NCI-H1105 (cell line): ENCODE measurements at places on chromosomes 6 and 20.
A peak's percentile ranks its signal among the peaks of the same experiment; 100 is the strongest.

DNA sequence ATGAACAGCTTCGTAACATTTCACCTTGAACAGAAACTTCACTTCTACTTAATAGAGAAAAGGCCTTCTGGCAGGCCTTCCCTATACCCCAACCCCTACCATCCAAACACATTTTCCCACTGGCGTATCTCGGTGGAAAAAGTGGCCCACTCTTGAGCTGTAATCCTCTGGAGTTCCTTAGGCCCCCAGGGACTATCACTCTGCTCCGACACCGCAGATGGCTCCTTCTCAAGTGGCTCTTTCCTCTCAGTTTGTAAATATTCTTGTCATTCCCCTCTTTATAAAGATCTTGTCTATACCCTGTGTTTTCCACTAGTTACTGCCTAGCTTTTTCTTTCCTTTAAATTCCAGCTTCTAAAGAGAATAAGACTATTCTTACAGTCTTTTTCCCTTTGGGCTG lies 108.7 kb downstream of the MYB start:
- no peak for DNase-seq

DNA sequence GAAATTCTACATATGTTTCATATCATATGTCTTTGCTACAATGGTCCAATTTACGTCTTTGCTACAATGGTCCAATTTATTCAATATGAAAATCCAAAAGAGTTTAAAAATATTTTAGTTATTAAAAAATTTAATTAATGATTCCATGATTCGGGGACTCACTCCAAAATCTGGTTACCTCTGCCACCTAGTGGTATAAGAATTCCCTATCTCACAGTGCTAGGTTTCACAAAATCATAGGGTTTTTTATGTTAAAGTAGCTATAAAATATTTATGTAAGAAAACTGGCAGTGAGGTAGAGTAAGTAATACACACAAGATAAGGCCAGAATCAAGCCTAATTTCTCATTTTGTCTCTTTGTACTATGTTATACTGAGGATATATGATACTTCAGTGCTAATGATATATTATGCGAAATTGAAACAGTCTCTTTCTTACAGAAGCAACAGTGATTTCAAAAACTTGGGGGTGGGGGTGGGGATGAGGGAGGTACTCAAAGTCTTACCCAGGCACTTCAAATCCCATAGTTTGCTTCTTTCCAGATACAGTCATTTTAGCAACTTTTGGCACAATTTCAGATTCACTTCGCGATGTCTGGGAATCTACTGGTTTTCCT lies 52.3 kb downstream of the HBS1L start:
- DNase-seq, result no peak

GRCh38 chr6:6728169-6728941 lies 139.8 kb downstream of the LY86 start:
- DNase-seq, result no peak

- DNase-seq, result peak; percentile 46
Measured at GRCh38 chr6:96659084-96659845, 96.3 kb downstream of the FHL5 start.

DNA sequence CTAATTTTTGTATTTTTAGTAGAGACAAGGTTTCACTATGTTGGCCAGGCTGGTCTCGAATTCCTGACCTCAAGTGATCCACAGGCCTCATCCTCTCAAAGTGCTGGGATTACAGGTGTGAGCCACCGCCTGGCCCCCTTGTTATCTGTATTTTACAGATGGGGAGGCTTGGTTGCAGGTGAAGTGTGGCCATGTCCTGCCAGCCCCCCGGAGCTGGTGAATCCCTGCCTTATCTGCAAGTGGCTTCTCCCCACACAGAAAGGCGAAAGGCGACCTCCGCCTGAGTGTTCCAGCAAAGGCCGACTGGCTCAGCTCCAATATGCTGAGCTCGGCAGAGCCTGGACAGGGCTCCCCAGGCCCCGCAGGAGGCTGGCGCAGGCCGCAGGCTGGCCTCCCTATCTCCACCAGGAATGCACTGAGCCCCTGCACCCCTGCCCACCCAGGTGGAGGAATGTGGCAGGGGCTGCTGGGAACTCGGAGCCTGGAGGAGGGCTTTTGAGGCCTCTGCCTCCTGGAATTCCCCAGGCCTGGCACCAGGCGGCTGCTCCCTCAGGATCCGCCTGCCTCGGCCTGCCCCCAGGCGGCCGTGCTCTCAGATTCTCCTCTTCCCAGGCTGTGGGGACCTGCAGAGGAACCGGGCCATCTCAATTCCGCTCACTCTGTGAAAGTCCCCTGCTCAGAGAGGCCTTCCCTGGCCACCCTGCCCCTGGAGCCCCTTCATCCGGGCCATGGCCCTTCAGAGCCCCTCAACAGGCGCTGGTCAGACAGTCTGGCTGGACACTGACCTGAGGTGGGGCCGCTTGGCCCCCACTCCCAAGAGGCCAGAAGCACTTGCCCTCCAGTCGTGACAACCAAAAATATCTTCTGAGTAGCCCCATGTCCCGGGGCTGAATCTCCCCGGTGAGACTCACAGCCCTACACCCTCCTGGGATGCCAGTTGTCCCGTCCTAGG lies 9.3 kb upstream of the LAMA5 start:
- DNase-seq, result no peak

- peak; percentile 62 for DNase-seq
Measured at GRCh38 chr6:27791182-27791943, 120.8 kb downstream of the OR2B2 start.

- no peak for DNase-seq
Measured at GRCh38 chr6:18493382-18493891, 106.3 kb downstream of the RNF144B start.

DNA sequence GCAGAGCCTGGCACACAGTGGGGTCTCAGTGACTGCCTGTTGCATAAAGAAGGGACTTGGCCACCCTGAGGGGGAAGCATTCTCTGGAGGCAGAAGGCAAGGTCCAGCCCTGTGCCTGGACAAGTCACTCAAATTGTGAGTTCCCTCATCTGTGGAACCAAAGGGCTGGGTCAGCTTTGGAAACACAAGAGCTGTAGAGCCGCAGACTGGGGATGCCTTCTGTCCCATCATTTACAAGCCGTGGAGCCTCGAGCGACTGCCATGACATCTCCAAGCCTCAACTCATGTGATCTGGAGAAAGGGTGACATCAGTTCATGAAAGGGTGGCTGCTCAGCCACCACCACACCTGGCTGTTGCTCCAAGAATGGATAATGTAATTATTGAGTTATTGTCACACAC lies 20.4 kb upstream of the SIRPD start:
- no peak for DNase-seq

DNA sequence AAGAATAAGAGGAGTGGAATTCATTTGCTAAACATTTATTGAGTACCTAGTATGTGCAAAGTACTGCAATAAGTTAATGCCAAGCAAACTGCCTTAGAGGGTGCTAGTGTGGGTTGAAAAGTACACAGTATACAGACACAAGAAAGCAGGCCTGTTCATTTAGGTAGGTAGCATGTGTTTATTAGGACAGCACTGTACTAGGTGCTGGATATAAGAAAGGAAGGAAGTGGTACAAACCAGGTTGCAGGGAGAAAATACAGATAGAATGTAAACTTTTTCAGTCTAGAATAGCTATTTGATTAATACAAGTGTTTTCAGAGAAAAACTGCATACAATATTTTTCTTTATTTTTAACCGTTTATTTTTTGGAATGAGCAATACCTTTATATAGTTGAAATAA lies 68.1 kb downstream of the PHF20 start:
- DNase-seq, result no peak

DNA sequence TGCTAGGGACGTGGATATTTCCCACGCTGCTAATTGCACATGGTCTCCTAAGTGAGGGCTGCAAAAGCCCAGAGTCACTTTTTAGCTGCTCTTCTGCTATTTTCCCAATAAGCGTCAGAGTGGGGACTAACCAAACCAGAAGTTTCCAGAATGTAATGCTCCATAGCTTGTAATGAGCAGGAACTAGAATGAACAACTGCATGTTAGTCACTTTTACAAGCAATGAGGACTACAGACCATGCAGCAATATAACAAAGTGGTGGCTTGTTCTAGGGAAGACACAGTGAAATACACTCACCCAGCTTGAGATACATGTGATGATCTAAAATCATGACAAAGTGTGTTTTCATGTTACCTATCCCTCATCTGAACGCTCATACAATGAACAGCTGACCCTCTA lies 314.1 kb upstream of the SGK1 start:
- no peak for DNase-seq

- DNase-seq, result no peak
Measured at GRCh38 chr6:50305660-50306059, 255.9 kb upstream of the DEFB112 start.

GRCh38 chr6:7052443-7053011 lies 55.2 kb upstream of the RREB1 start:
- DNase-seq, result peak; percentile 42

GRCh38 chr6:18101873-18102272 lies 20.6 kb downstream of the NHLRC1 start:
- DNase-seq, result no peak

- DNase-seq, result no peak
Measured at GRCh38 chr6:20716865-20717264, 182.6 kb downstream of the CDKAL1 start.
